ENCODE measurements at places on chromosomes 16 and 17. TPM values are rescaled to one million over a fixed set of nuclear protein-coding genes. Genes with fewer than 3 reads are reported as not detected.
A peak's percentile ranks its signal among the peaks of the same experiment; 100 is the strongest.

- no peak for DNase-seq
Observed at GRCh38 chr16:75053791-75054555, 55.1 kb downstream of the ZNRF1 start.

DNA sequence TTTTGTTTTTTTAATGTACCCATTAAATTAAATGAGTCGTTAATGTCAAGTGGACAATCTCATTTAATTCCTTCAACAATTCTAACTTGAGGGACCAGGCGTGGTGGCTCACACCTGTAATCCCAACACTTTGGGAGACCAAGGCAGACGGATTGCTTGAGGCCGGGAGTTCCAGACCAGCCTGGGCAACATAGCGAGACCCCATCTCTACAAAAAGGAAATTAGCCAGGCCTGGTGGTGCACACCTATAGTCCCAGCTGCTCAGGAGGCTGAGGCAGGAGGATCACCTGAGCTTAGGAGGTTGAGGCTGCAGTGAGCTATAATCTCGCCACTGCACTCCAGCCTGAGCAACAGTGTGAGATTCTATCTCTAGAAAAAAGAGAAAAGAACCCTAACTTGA is 20.7 kb upstream of the GSG1L start:
- DNase-seq, result no peak

GRCh38 chr17:7732981-7733539 is 15.5 kb downstream of the DNAH2 start:
- DNase-seq, result no peak

DNA sequence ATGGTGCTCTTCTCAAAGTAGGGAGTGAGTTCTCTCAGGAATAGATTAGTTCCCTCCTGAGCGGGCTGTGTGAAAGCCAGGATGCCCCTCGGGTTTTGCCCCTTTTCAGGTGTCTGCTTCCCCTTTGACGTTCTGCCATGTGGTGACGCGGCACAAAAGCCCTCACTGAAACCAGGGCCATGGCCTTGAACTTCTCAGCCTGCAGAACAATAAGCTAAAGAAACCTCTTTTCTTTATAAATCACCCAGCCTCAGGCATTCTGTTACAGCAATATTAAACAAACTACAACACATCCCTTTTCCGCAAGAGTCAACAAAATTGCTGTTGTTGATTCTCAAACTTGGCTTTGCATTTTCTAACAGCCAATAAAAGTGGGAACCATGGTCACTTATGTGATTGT is 15.5 kb upstream of the CACNG5 start:
- no peak for DNase-seq

GRCh38 chr16:72979974-72980373 is 68.0 kb downstream of the ZFHX3 start:
- no peak for DNase-seq

GRCh38 chr16:67967958-67968399 is 458 bp downstream of the SLC12A4 start:
- DNase-seq, result no peak

DNA sequence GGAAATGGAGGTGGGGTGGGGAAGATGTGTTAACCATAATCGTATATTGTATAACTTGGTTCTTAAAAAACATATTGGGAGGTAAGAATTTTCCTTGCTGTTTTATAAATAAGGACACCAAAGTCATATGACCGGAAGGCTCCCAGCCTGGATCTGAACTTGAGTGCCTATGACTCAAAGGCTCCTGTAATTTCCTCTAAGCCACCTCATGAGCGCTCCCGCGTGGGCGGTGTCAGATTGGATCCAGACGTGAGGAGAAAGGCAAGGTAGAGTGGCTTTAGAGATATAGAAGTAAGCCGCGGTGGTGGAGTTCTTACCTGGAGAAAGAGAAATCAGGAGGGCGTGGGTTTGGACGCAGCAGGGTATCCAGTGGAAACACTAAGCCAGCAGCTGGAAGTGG is 196.2 kb upstream of the NLRP1 start:
- DNase-seq, result peak; percentile 69

- DNase-seq, result peak; percentile 86
Observed at GRCh38 chr17:67076290-67076689, 31.9 kb downstream of the CACNG1 start.

ATP2C2 gene
- 17.1 TPM for total RNA-seq

CACNG5 gene
- total RNA-seq, result not detected

MAPT gene
- 0.25 TPM for total RNA-seq

PROCA1 gene
- 0.58 TPM for total RNA-seq

GGT6 gene
- 0.07 TPM for total RNA-seq

PYDC1 gene
- not detected for total RNA-seq

PIEZO1 gene
- total RNA-seq, result 349 TPM

MC1R gene
- total RNA-seq, result 3.0 TPM

PFN1 gene
- total RNA-seq, result 1,484 TPM

SHBG gene
- total RNA-seq, result 0.79 TPM

MPRIP gene
- total RNA-seq, result 99.6 TPM

EVPLL gene
- total RNA-seq, result 1.1 TPM

KCNH6 gene
- 0.07 TPM for total RNA-seq
